Uterine smooth muscle cell (primary cell): ENCODE measurements at places on chromosomes 7 and 10. TPM values are rescaled to one million over a fixed set of nuclear protein-coding genes. Genes with fewer than 3 reads are reported as not detected.

Gene GFRA1
- 0.12 TPM in 1 of 2 replicates, not detected in the other for total RNA-seq

Gene BRI3
- total RNA-seq, result 37.7 and 57.4 TPM in 2 replicates

Gene HOXA13
- total RNA-seq, result 14.9 and 17.6 TPM in 2 replicates

Gene KAZALD1
- total RNA-seq, result 6.2 and 6.4 TPM in 2 replicates

Gene EN2
- not detected in 2 replicates for total RNA-seq

Gene TRIM50
- not detected in 2 replicates for total RNA-seq

Gene ZNF12
- total RNA-seq, result 17.0 and 20.7 TPM in 2 replicates

Gene CPN1
- not detected in 2 replicates for total RNA-seq

Gene ATP6V1F
- 84.0 and 94.6 TPM in 2 replicates for total RNA-seq

Gene STEAP1B
- 10.7 and 23.6 TPM in 2 replicates for total RNA-seq
